ENCODE measurements at places on chromosomes 5 and 9. TPM values are rescaled to one million over a fixed set of nuclear protein-coding genes. Genes with fewer than 3 reads are reported as not detected.

Gene DMRTA1
- total RNA-seq, result not detected

Gene CDKN2B-AS1
- not detected for total RNA-seq

Gene TNIP1
- total RNA-seq, result 54.6 TPM

Gene NPR2
- total RNA-seq, result 7.3 TPM

Gene SMAD5
- total RNA-seq, result 23.8 TPM

Gene KCNV2
- total RNA-seq, result not detected

Gene EPB41L4B
- not detected for total RNA-seq

Gene CHD1
- 35.5 TPM for total RNA-seq

Gene STOML2
- 94.2 TPM for total RNA-seq

GRCh38 chr9:13480693-13481092 lies 201.2 kb upstream of the MPDZ start:
- H3K36me3 ChIP-seq, result no peaks in the 10 kb centered on the region
- no peaks in the 10 kb centered on the region for H3K4me1 ChIP-seq
- no peak overlapping the region for H3K27ac ChIP-seq
- H3K27me3 ChIP-seq, result no peaks in the 10 kb centered on the region
- no peak for DNase-seq

DNA sequence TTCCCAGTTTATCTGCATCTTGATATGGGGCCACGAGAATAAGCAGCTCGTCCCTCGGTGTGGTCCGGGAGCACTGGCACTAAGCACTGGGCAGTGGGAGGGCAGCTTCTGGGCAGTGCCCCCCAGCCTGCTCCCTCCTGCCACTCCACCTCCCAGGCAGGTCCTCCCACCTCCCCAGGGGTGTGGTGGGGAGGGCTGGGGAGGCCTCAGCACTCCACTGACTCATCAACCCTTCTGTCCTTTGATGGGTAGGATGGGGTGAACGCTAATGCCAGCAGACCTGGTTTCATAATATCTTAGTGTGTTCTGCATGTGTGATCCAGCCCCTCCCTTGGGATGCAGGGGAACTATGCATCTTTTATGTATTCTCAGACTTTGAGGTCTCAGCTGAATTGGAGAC lies 62.2 kb upstream of the GNE start:
- no peaks in the 10 kb centered on the region for H3K4me1 ChIP-seq
- H3K4me3 ChIP-seq, result no peak overlapping the region
- no peaks in the 10 kb centered on the region for H3K36me3 ChIP-seq

DNA sequence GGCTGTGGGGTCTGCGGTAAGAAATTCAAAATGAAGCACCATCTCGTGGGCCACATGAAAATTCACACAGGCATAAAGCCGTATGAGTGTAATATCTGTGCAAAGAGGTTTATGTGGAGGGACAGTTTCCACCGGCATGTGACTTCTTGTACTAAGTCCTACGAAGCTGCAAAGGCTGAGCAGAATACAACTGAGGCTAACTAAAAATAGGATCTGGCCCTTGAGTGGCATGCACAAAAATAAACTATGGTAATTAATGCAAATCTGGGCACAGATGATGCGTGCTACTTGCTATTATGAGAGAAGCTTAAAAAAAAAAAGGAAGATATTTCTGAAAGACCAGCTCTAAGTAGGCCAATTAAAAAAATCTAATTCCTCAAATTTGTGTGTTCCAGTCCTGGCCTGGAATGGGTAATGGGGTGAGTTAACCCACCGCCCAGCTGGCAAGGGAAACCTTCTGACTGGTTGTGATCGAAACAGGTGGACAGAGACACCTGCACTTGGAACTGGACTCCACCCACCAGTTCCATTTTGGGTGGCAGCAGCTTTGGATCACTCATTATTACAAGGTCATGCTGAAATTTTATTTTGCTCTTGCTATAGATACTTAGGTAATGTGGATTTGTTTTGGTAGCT lies 26.6 kb upstream of the ZBTB34 start:
- H3K36me3 ChIP-seq, result peaks cover 21% of the 10 kb centered on the region
- no peak overlapping the region for H3K4me3 ChIP-seq
- no peak overlapping the region for H3K27ac ChIP-seq
- H3K4me1 ChIP-seq, result no peaks in the 10 kb centered on the region

GRCh38 chr9:123337971-123338370 lies 18.0 kb upstream of the CRB2 start:
- H3K27ac ChIP-seq, result no peak overlapping the region
- no peaks in the 10 kb centered on the region for H3K36me3 ChIP-seq
- DNase-seq, result no peak
- no peaks in the 10 kb centered on the region for H3K27me3 ChIP-seq
- H3K4me1 ChIP-seq, result no peaks in the 10 kb centered on the region

GRCh38 chr9:87729246-87729645 lies 3.3 kb downstream of the CTSL start:
- H3K36me3 ChIP-seq, result peaks cover 33% of the 10 kb centered on the region
- H3K4me3 ChIP-seq, result no peak overlapping the region
- no peaks in the 10 kb centered on the region for H3K27me3 ChIP-seq
- no peak for DNase-seq

DNA sequence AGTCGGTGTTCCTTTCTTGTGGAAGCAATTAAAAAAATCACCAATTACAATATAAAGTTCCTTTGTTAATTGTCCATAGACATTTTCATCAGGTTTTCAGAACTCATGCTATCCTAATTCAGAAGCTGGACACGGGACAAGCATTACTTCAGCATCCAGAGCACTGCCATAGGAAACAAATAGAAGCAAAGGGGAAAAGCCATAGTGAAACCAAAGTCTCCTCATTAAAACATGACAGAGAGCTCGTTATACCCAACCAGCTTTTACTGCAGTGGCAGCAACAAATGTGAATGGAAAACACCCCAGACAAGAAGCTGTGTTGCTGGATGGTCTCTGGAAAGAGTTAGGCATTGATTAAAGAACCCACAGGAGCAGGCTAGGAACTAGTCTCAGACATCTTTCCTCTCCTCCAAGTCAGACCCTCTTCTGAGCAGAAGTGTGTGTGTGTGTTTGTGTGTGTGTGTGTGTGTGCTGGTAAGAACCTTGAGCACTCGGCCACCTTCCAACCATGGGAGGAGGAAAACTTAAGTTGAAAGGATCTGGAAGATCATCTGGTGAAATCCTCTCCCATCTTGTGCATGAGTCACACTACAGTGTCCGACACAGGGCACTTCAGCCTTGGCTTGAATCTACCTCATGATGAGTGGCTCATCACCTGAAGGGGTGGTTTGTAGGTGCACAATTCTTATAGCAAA lies 162.6 kb upstream of the ADAMTS16 start:
- no peaks in the 10 kb centered on the region for H3K36me3 ChIP-seq
- no peak for DNase-seq
- no peak overlapping the region for H3K27ac ChIP-seq
- no peaks in the 10 kb centered on the region for H3K4me1 ChIP-seq

GRCh38 chr9:89842267-89842768 lies 237.5 kb downstream of the GADD45G start:
- H3K27me3 ChIP-seq, result no peaks in the 10 kb centered on the region
- no peaks in the 10 kb centered on the region for H3K36me3 ChIP-seq
- H3K27ac ChIP-seq, result no peak overlapping the region
- H3K4me1 ChIP-seq, result no peaks in the 10 kb centered on the region

DNA sequence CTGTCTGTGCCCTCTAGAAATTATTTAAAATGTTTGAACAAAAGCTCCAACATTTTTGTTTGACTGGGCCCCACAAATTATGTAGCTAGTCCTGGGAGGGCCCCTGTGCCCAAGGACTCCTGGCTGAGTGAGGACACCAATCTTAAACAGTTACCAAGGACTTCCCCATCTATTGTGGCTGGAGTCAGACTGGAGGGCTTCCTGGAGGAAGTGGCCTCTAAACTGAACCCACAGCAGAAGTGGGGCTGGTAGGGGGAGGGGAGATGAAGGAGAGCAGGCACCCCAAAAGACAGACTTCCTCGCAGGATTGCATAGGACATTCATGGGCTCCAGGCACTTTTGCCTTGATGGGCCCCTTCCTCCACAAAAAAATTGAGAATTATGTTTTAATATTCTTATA lies 8.1 kb downstream of the ADAMTS13 start:
- H3K4me3 ChIP-seq, result no peak overlapping the region
- H3K36me3 ChIP-seq, result no peaks in the 10 kb centered on the region
- no peak overlapping the region for H3K27ac ChIP-seq

DNA sequence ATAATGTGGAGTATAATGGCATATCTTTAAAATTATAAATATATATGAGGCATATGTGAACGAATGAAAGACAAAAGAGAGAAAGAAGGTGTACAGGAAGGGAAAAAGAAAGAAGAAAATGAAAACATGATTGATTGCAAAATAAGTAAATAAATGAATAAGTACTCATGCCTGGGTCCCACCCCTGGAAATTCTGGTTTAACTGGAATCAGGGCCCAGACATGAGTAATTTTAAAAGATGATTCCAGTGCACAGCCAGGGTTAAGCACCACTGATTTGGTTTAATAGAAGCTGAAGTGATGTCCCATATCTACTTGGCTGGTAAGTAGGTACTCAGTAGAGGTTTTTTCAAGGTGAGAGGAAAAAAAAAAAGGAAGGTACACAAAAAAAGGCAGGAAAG lies 34.0 kb upstream of the HOMER1 start:
- H3K4me1 ChIP-seq, result no peaks in the 10 kb centered on the region
- H3K27me3 ChIP-seq, result no peaks in the 10 kb centered on the region
- no peak overlapping the region for H3K4me3 ChIP-seq
- DNase-seq, result no peak

DNA sequence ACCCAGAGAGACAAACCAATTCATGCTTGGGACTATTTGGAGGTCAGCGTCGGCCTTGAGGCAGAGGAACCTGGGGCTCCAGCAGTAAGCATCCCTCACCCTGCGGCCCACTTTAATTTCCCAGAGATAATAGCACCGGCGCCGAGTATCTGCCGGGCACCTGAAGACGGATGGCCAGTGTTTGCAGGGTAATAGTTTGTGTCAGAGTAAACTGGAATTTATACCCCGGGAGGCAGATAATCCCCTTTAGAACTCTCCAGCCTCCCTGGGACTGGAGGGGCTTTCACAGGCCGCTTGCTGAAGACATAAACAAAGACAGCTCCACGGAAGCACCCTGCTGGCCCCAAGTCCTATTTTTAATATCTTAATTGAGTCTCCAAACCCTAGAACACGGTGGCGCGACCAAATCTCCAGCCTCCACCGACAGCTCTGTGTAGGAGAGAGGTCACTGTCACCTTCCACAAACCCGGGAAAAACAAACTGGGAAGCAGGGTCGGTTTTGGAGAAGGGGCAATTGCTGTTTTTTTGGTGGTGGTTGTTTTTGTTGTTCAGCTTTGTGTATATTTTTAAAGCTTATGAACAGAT lies 17.4 kb upstream of the FCN1 start:
- no peaks in the 10 kb centered on the region for H3K4me1 ChIP-seq
- no peaks in the 10 kb centered on the region for H3K27me3 ChIP-seq
- no peak for DNase-seq
- no peak overlapping the region for H3K27ac ChIP-seq
- no peak overlapping the region for H3K4me3 ChIP-seq
- no peaks in the 10 kb centered on the region for H3K36me3 ChIP-seq

DNA sequence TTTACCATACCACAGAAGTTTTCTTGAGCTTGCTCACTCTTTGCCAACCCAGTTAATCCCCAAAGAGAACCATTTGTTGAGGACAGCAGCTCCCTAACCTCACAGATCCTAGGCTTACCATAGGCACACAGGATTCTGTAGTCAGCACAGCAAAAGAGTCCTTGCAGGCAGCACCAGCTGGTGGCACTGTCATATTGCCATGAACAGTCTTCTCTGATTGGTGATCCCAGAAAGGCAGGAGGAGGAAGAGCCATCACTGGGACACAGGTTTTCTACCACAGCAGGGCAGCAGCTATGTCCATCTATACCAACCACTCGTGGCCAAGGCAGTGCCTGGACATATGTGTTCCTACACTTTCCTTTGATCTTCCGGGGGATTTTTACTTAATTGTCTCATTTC lies 297.1 kb upstream of the CD180 start:
- no peaks in the 10 kb centered on the region for H3K36me3 ChIP-seq
- DNase-seq, result no peak
- no peak overlapping the region for H3K4me3 ChIP-seq
- no peaks in the 10 kb centered on the region for H3K27me3 ChIP-seq
- H3K27ac ChIP-seq, result no peak overlapping the region

DNA sequence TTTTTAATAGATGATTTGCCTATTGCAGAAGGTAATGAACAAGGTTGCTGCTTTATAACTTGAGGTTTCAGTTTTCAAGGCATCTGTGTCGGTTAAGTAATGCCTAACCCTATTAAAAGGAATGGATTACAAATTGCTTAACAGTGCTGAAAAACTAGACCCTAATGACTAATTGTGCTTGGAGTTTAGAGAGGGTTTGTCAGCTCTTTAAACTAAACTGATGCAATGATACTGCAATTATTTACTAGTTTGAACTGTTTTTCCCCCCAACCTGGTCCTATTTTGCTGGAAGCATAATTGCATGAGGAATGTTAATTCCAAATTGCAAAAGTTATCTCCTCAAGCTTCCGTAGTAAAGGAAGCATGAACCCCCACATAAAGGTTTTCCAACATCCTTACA lies 39.3 kb upstream of the TLX3 start:
- no peak for DNase-seq
- H3K27me3 ChIP-seq, result no peaks in the 10 kb centered on the region
- no peaks in the 10 kb centered on the region for H3K36me3 ChIP-seq
- no peaks in the 10 kb centered on the region for H3K4me1 ChIP-seq
- no peak overlapping the region for H3K4me3 ChIP-seq

GRCh38 chr9:35193762-35194161 lies 32.0 kb downstream of the UNC13B start:
- no peak overlapping the region for H3K4me3 ChIP-seq
- no peak overlapping the region for H3K27ac ChIP-seq
- H3K4me1 ChIP-seq, result no peaks in the 10 kb centered on the region
- H3K27me3 ChIP-seq, result no peaks in the 10 kb centered on the region

DNA sequence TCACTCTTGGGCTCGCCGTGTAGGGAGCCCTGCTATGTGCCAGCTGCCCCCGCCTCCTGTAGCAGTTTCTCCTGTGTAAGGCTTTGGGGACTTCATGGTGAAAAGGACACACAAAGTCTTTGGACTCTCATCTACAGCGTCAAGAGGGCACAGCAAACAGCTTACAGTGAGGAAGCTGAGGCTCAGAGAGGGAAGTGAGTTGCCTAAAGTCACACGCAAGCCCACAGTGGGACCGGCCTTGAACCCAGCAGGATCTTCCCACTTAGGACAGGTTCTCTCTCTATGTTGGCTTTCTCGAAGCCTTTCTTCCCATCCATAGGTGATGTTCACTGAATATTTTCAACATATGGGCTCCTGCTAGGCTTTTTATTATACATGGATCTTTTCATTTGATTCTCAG lies 9.8 kb upstream of the PRRX2 start:
- H3K4me3 ChIP-seq, result no peak overlapping the region
- no peaks in the 10 kb centered on the region for H3K27me3 ChIP-seq
- H3K36me3 ChIP-seq, result no peaks in the 10 kb centered on the region
- H3K4me1 ChIP-seq, result no peaks in the 10 kb centered on the region
- DNase-seq, result no peak

DNA sequence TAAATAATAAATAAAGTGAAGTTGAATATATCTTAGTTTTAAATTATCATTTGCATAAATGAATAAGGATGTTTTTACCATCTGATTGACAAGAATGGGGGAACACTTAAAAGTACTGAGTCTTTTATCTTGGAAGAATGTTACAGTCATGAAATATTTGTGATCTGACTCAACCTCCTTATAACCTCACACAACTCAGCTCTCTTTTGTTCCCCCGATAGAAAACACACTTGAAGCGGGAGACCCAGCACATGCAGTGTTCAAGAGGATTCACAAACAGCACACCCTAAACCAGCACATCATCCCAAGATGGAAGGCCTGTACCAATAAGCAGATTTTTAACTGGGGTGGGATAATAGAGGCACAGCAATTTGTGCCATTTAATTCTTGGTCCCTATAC lies 15.5 kb downstream of the BAAT start:
- H3K4me1 ChIP-seq, result no peaks in the 10 kb centered on the region
- DNase-seq, result no peak
- no peak overlapping the region for H3K4me3 ChIP-seq
- no peaks in the 10 kb centered on the region for H3K27me3 ChIP-seq

All from ascending aorta (tissue), 2 donors.